ENCODE measurements at places on chromosomes 11 and 22. TPM values are rescaled to one million over a fixed set of nuclear protein-coding genes. Genes with fewer than 3 reads are reported as not detected.

DNA sequence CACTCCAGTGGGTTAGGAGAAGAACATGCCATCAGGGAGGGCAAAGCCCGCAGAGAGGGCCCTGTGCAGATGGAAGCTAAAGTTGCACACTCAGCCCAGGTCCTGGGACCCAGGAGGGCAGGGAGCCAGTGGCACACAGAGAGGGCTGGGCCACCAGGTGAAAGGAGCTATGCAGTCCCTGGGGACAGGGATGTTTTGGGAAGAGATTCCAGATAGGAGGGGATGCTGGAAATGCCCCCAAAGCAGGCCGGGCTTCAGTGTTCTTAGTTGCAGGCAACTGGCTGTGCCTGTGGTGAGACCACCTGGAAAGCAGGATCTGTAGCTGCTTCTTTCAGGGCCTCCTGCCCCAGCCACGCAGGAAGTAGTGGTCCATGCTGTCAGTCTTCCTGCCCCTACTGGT, 19.6 kb downstream of the ANKK1 start:
- DNase-seq: no peak

GRCh38 chr11:66847461-66848232, 4.4 kb downstream of the RCE1 start:
- DNase-seq: peak; percentile 37

GRCh38 chr11:69804769-69805508, 14.3 kb downstream of the FGF3 start:
- no peak for DNase-seq

- DNase-seq: no peak
These were observed 14.2 kb downstream of the SMCO4 start for GRCh38 chr11:93528757-93529645.

DNA sequence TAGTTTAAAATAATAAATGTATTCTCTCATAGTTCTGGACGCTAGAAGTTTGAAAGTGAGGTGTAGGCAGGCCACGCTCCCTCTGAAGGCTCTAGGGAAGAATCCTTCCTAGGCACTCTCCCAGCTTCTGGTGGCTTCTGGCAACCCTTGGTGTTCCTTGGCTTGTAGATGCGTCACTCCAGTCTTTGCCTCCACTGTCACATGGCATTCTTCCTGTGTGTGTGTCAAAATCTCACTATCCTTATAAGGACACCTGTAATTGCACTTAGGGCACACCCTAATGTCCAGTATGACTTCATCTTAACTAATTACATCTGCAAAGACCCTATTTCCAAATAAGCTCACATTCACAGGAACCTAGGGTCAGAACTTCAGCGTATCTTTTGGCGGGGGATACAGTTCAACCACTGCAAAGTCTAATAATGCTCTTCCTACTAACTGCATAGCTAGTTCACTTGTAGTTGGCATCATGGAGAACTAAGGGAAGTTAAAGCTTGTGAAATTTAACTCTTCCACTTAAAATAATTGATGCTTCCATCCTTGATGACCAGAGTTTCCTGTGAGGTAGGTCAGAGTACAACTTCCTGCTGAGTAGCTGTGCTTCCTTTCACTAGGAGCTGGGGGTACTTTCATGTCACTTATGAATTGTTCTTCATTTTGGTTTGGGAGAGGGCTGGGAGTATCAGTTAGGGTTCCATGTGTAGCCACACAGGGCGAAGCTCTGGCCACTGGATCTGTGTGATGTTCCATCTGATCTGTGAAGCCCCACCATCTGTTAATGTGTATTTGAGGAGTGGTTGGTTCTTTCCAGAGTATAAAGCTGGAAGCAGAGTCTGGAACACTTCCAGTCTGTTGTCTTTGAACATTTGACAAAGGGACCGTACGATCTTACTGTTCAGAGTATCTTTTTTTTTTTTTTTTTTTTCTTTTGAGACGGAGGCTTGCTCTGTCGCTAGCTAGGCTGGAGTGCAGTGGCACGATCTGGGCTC, 10.5 kb downstream of the YWHAH start:
- no peak for DNase-seq

DNA sequence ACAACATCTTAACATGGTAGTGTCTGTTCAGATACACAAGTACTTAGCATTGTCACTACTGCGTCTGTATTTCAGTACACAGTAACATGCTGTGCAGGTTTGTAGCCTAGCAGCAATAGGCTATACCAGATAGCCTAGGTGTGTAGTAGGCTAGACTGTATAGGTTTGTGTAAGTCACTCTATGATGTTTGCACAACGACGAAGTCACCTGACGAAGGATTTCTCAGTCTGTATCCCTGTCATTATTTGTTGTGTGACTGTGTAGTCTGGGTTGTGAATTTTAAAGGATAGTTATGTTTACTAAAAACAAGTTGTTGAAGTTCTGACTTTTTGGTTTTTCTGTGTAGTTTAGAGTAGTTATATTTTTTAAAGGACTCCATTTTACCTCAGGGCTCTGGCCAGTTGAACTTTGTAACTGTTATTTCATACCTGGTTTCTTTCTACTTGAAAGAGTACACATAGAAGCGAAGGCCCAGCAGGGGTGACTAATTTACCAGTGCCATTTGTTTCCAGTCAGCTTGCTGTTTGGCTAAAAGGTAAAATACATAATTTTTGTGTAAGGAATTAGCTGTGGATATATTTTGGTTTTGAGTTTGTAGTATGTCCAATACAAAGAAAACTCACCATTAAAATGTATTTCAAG, 72.3 kb downstream of the PPP6R3 start:
- DNase-seq: no peak

DNA sequence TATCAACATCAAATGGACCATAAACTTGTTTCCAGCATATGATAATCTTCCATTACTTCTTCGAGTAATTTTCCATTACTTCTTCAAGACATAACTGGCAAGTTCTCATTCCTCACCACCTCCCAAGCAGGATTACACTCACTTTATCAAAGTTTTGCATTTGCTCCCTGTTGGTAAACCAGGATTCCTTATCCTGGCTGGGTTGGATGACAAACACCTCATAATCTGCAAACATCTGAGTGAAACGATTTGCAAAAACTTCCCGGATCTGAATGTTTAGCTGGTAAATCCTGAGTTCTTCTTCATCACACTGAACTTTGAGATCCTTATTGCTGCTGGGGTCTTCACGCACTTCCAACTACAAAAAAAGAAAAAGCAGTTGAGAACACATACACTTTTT, 86.4 kb downstream of the DENND5A start:
- DNase-seq: no peak

GRCh38 chr22:38968801-38969200, 11.4 kb downstream of the APOBEC3A start:
- no peak for DNase-seq

- DNase-seq: no peak
These were observed 6.7 kb downstream of the HPX start for GRCh38 chr11:6433998-6434660.

GRCh38 chr11:68379206-68379605, 66.8 kb downstream of the LRP5 start:
- no peak for DNase-seq

DNA sequence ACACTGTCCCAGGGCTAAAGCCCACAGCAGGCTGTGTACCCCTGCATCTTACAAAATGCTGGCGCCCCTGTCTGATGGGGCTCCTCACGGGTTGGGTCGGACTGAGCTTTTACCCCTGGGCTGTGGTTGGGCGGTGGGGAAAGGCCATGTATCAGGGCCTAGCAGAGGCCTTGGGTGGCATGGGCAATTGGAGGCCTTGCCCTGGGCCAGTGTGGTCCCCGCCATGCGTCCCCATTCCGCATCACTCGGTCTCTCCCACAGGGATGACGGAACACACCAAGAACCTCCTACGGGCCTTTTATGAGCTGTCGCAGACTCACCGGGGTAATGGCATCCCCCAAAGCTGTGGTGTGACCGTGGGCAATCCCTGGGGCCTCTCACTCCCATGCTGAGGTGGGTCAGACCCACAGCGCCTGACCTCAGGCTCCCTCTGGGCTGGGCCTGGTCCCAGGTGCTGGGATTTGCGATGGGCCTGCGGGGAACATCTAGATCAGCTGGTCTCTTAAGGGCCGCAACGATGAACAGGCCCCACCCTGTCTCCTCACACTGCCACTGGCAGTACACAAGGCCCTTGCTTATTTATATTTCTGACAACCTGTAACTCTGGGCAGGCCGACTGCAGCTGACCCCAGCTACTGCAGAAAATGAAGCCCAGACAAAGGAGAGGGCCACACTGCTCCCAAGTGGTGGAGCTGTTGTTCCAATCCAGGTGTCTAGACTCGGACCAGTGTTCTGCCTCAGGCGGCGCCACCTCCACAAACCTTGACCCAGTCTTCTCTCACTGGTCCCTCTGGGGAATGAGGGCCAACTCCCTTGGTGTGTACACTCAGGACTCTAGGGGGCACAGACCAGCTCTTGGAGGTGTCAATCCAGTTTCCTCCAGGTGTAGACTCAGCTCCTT, 12.3 kb downstream of the SLC16A8 start:
- no peak for DNase-seq

DNA sequence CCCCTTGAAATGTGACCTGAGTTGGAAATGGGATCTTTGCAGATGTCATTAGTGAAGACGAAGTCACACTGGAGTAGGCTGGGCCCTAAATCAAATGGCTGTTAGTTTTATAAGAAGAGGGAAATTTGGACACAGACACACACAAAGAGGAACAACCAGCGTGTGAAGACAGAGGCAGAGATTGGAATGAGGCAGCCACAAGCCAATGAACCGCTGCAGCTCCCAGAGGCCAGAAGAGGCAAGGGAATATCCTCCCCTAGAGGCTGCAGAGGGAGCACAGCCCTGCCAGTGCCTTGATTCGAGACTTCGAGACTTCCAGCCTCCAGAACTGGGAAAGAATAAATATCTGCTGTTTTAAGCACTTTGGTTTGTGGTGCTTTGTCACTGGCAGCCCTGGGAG, 484.5 kb downstream of the MN1 start:
- DNase-seq: no peak

DNA sequence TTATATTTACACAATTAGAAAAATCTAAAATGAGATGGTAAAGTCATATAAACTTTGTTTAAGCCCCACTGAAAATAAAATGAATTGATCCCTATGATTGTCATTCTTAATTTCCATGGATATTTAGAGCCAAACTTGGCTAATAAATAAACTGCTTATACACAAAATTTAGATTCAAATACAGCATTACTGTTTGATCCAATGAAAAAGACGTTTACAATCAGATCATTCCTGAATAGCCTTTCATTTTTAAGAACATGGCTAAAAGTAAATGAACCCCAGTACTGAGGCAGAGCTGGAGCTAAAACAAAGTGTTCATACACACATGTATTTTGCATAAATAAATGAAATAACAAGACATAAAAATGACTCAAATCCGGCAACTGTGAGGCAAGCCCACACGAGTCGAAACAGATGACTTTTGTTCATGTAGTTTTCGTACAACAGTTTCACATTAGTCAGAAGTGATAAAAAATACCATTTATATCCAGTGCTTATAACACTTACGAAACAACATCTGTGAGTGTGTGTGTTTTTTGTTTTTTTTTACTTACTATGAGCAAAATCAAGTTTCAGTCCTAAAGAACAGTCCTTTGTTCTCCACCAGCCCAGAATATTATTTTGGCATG, 386.5 kb downstream of the SOX6 start:
- DNase-seq: no peak

DNA sequence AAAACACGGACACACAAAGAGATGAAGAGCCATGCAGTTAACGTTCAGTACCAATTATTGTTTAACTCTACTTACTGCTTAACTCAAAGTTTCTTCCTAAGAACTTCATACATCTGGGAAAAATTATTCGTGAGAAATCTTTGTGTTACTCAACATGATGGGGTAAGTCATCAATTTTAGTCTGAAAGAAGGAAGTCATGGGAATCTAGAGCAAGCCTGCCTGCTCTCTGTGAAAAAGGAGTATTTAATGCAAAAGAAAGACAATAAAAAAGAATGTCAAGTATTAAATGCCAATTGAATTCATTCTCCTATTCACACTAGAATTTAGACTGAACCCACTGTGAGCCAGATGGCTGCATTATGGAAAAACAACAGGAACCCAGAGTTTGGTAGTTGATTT, 16.0 kb downstream of the TMEM123 start:
- no peak for DNase-seq

DNA sequence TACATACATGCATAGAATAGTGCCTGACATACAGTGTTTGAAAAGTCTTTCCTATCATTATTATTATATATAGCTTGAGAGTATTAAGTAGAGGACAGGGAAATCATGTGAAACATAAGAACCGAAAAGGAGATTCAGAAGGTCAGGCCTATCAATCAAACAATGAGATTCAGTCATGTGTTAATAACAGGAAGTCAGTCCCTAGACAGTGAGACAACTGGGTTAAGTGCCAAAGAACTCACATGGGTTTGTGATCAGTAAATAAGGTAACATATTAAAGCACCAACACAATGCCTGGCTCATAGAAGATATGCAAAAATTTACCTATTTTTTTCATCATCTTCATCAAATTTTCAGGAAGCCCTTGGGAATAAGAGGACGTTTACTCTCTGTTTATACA, 174.3 kb upstream of the FAT3 start:
- no peak for DNase-seq

Gene CARD18
- total RNA-seq: not detected

Gene SLC16A8
- total RNA-seq: not detected

Gene OSBPL5
- 2.5 TPM for total RNA-seq

Gene EMID1
- not detected for total RNA-seq

Gene COPB1
- 74.7 TPM for total RNA-seq

Gene TRIM51
- not detected for total RNA-seq

Gene ANO1
- total RNA-seq: not detected

Measured in activated CD8-positive, alpha-beta memory T cell treated with anti-CD3 and anti-CD28 coated beads, Interleukin-2, amount 10 ng/mL, durations not matched to agents 7 days and 5 days (primary cell).